Upper lobe of left lung (tissue), 6 donors: ENCODE measurements at places on chromosomes 12 and 14. TPM values are rescaled to one million over a fixed set of nuclear protein-coding genes. Genes with fewer than 3 reads are reported as not detected.

GRCh38 chr12:130715998-130716968 lies at the start of gene RIMBP2:
Gene RIMBP2, minus strand, starts transcription at chr12:130716299. Its CDS starts 237,286 bp downstream, at chr12:130479013.
- H3K27ac ChIP-seq = no peak within 1 kb of the TSS
- DNase-seq = no peak
- H3K27me3 ChIP-seq = peaks cover 22% of the 10 kb centered on the region

DNA sequence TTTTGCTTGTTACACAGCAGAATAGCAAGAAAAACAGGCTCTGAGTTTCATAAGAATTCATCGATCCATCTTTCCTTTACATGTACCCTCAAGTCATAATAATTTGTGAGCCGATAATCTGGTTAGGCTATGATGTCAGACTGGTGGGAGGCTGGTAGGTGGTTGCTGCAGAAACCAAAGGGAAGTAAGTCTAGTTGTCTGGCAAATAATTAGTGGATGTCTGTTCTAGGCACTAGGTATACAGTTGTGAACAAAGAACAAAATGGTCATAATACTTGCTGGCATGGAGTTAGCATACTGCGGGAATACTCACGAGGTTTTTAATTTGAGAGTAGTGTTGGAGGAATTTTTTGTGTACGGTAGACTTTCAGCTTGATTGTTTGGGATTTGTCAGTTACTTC lies 8.8 kb downstream of the SUSD6 start:
- DNase-seq = no peak
- H3K27ac ChIP-seq = no peak overlapping the region
- H3K27me3 ChIP-seq = no peaks in the 10 kb centered on the region
- no peak overlapping the region for H3K4me3 ChIP-seq

DNA sequence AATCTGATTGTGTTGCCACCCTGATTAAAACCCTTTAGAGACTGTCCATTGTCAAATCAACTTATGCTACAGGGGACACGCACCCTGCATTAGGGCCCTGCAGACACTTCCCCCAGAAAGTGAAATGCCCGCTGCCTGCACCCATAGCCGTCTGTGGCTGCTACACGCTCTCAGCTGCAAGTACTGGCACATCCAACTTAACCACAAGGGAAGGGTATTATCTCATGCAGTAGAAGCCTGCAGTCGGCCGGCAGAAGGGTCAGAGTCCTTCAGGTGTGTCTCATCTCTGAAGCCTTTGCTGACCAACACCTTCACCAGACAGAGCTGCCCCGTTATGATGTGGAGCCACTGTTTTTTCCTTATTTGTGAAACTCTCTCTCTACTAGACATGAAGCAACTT lies 20.8 kb downstream of the CFAP251 start:
- no peaks in the 10 kb centered on the region for H3K36me3 ChIP-seq
- DNase-seq = no peak
- H3K4me1 ChIP-seq = no peaks in the 10 kb centered on the region
- no peak overlapping the region for H3K4me3 ChIP-seq
- H3K27ac ChIP-seq = no peak overlapping the region

Gene RTL1
- total RNA-seq = not detected

- no peak overlapping the region for H3K4me3 ChIP-seq
- no peak overlapping the region for H3K27ac ChIP-seq
- H3K36me3 ChIP-seq = no peaks in the 10 kb centered on the region
- no peaks in the 10 kb centered on the region for H3K4me1 ChIP-seq
- DNase-seq = no peak
These were observed 315.8 kb upstream of the DDHD1 start for GRCh38 chr14:53468876-53469275.

DNA sequence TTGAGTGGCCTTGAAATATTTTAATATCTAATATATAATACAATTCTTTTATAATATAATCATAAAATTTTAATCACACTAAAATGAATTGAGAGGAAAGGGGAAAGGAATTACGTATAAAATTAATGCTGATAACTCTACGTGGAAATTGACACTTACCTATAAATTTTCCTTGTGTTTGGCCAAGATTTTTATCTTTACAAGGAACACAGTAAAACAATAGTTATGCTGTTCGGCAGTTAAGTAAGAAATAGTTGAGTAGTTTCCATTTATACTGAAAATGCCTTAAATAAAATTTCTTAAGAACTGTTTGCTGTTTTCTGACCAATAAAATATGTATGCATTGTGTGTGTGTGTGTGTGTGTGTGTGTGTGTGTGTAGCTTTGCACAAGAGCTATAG lies 294.4 kb downstream of the LRFN5 start:
- no peaks in the 10 kb centered on the region for H3K27me3 ChIP-seq
- H3K36me3 ChIP-seq = no peaks in the 10 kb centered on the region
- H3K4me1 ChIP-seq = no peaks in the 10 kb centered on the region
- H3K4me3 ChIP-seq = no peak overlapping the region

DNA sequence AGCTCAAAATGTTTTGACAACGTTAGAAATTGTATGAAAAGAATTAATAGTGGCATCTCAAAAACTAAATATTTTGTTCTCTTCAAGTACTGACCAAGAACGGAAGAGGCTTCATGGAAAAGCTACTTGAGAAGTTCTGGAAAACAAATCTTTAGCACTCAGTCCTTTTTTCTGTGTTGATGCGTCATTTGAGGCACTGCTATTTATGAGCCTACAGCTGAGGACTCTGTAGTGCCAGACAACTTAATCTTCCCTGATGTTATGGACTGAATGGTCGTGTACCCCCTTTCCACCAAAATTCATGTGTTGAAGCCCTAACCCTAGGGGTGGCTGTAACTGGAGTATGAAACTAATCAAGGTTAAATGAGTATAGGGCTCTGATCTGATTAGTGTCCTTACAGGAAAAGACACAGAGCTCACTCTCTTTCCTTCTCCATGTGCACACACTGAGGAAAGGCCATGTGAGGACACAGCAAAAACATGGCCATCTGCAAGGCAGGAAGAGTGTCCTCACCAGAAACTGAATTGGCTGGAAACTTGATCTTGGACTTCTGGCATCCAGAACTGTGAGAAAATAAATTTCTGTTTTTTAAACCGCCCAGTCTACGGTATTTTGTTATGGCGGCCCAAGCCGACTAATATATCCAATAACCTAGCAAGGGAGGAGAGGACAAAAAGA lies 337.0 kb upstream of the CLEC14A start:
- DNase-seq = no peak
- no peaks in the 10 kb centered on the region for H3K4me1 ChIP-seq
- H3K27me3 ChIP-seq = no peaks in the 10 kb centered on the region
- no peak overlapping the region for H3K27ac ChIP-seq
- no peak overlapping the region for H3K4me3 ChIP-seq

DNA sequence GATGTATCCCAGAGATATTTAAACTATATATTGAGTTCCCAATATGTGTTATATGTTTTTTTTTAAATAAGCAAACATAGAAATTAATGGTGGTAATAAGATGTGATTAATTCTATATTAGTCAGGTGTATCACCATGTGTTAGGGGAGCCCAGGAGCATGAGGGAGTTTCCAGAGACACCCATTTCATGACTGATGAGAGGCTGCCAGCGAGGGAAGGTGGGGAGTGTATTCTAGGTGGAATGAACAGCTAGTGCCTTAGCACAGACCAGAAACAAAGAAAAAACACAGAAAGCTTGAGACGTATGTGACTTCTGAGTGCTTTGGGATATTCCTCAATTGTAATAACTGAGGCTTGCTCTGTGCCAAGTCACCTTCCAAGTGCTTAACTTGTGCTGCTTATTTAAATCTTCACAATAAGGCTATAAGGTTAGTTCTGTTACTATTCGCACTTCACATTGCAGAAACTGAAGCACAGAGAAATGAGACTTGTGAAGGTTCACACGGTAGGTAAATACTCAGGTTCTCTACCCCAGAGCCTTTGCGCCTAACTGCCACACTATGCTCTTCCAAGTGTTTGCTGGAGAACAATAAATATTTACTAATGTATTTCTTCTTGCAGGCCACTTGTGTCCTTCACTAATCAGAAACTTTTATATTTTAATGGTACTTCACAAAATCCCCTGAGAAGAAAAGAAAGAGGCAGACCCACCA lies 17.9 kb upstream of the MGP start:
- no peak overlapping the region for H3K4me3 ChIP-seq
- no peak for DNase-seq
- peaks cover 23% of the 10 kb centered on the region for H3K4me1 ChIP-seq

- H3K27me3 ChIP-seq = no peaks in the 10 kb centered on the region
- peaks cover 29% of the 10 kb centered on the region for H3K4me1 ChIP-seq
These were observed 23.6 kb downstream of the RASSF3 start for GRCh38 chr12:64633940-64634337.

- no peaks in the 10 kb centered on the region for H3K4me1 ChIP-seq
- H3K27ac ChIP-seq = no peak overlapping the region
- no peaks in the 10 kb centered on the region for H3K27me3 ChIP-seq
- no peak for DNase-seq
These were observed 38.9 kb upstream of the FUT8 start for GRCh38 chr14:65373671-65374039.

Gene NTS
- 1.1 TPM for total RNA-seq

DNA sequence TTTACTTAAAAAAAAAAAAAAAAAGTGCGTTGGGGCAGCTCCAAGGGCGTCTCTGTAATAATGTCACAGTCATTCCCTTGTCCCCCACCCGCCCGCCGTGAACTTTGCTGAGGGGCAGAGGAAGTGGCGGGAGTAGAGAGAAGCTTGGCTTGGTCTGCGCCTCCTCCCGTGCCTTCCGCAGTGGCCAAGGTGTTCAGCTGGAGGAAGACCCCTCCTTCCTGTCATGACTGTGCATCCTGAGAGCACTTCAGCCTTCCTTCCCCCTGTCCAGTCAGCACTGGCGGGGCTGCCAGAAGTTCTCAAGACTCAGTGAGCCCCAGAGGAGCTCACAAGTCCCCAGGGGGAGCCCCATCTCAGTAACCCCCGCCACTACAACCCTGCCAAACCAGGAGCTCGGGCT lies 32.2 kb downstream of the AACS start:
- H3K4me3 ChIP-seq = no peak overlapping the region
- H3K4me1 ChIP-seq = peaks cover 15% of the 10 kb centered on the region
- no peaks in the 10 kb centered on the region for H3K27me3 ChIP-seq
- no peak overlapping the region for H3K27ac ChIP-seq
- no peak for DNase-seq

GRCh38 chr12:82593143-82593542 lies 93.6 kb upstream of the TMTC2 start:
- H3K4me1 ChIP-seq = no peaks in the 10 kb centered on the region
- no peaks in the 10 kb centered on the region for H3K36me3 ChIP-seq
- H3K27ac ChIP-seq = no peak overlapping the region
- no peak for DNase-seq
- H3K27me3 ChIP-seq = no peaks in the 10 kb centered on the region
- no peak overlapping the region for H3K4me3 ChIP-seq

DNA sequence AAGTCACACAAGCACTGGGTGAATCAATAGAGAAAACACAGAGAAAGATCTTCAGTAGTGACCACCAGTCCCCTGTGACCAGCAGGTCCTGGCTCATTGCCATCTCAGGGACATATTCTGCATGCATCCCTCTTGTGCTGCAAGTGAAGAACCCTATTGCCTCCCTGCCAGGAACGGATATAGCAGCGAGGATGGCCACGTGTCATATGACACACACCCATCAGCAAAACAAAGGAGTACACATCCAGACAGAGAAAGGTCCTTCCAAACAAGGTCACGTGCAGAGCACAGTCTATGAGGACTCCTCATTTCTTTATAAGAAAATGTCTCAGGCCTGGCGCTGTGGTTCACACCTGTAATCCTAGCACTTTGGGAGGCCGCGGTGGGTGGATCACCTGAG lies 638.4 kb downstream of the FLRT2 start:
- no peaks in the 10 kb centered on the region for H3K4me1 ChIP-seq
- no peaks in the 10 kb centered on the region for H3K36me3 ChIP-seq
- no peaks in the 10 kb centered on the region for H3K27me3 ChIP-seq
- DNase-seq = no peak
- no peak overlapping the region for H3K4me3 ChIP-seq

DNA sequence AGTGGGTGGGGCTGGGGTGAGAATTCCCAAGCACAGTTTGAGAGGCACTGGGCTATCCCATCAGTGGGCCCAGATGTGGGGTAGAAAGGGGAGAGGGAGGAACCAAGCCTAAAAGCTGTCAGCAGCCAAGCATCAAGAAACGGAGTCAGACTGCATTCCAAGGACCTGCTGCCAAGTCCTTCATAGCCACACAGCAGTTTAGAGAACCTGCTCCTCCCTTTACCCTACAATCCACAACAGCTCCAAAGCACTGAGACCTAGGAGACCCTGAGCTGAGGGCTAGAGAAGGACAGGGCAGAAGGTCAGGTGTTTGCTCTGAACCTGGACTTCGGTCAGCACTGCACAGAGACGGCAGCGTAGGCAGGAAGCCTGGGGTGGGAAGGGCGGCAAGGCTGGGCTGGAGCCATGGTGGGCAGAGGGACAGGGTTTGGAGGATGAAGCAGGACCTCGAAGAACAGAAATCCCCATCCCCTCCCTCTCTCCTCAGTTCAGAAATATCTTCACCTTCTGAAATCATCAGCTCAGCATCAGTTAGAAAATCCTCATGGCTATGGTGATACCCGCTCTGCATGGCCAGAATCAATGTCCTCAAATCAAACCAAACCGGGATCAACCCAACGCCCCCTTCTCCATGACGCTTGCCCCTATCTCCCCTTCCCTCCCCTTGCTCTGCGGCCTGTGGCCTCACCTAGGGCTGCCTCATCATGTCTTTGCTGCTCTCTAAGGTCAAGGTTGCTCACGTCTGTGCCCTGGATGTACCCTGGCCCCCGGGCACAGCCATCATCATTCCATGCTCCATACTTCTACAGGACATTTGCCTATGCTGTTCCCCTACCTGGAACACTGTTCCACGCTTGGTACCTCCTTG lies 12.9 kb upstream of the SERPINA4 start:
- no peaks in the 10 kb centered on the region for H3K4me1 ChIP-seq
- H3K27ac ChIP-seq = no peak overlapping the region
- H3K27me3 ChIP-seq = no peaks in the 10 kb centered on the region
- no peaks in the 10 kb centered on the region for H3K36me3 ChIP-seq
- DNase-seq = no peak

Gene NKX2-8
- total RNA-seq = not detected

DNA sequence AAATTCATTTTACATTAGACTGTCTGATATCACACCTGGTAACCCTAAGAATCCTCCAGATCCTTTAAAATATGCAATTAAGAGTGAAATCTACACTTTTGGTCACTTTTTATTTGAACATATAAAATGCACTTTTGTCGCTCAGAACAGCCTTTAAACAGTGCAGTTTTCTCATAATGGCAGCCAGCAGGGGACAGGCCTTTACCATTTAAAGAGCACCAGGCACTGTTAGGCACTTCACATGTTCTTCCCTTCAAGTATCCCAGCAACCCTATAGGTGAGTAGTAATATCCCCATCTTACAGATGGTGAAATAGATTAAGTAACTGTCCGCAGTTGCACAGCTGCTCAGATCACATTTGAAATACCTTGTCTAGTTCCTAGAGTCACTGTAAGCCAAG lies 11.3 kb upstream of the SAMD4A start:
- H3K27me3 ChIP-seq = no peaks in the 10 kb centered on the region
- no peak for DNase-seq
- H3K27ac ChIP-seq = no peak overlapping the region

Gene SLC25A47
- not detected for total RNA-seq
